Activated CD4-positive, alpha-beta T cell treated with anti-CD3 and anti-CD28 coated beads, Interleukin-2, amount 50 U/mL, for 16 hours (primary cell): ENCODE measurements at places on chromosomes 6 and 20.

DNA sequence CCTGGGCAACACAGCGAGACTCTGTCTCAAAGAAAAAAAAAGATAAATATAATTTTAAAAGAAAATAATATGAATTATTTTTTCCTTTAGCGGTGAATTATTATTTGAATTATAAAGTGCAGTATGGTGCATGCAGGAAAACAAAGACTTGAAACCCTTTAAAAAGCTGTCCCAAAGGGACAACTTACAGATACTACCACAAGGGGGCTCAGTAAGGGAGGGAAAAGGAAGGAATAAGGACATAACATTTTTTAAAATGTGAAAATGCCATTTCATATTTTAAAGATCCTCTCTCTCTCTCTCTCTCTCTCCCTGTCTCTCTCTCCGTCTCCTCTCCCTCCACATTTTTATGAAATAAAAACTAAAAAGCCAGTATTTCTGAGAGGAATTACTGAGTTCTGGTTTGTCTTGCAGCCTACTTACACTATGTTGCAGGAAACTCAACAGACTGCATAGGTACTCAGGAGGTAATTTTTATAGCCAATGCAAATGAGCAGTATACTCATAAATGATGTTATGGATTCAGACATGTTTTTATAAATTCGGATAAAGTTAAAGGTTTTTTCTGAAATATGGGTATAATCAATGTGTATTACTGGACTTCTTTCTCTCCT is 455.0 kb upstream of the GJE1 start:
- peak; percentile 20 for DNase-seq

- no peak for DNase-seq
These were observed 908.5 kb upstream of the FLRT3 start for GRCh38 chr20:15245896-15246295.

DNA sequence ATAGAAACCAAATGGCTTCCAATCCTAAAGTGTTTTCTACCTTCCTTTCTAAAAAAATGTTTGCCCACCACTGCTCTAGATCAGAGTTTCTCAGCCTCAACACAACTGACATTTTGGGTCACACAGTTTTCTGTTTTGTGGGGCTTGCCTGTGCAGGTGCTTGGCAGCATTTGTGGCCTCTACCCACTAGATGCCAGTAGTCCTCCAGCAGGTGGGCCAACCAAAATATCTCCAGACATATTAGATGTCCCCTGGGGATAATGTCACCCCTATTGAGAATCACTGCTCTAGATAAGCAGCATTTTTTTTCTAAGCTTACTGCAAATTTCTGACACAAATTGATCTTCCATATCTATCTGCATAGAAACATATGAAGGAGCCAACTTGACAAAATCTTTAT is 26.3 kb upstream of the EPM2A start:
- no peak for DNase-seq

GRCh38 chr6:82507112-82507511 is 143.5 kb downstream of the TPBG start:
- no peak for DNase-seq

GRCh38 chr6:12909833-12910232 is 193.3 kb downstream of the PHACTR1 start:
- no peak for DNase-seq

GRCh38 chr6:127695108-127695507 is 118.1 kb downstream of the C6orf58 start:
- DNase-seq, result no peak

GRCh38 chr6:21984561-21984960 is 312.3 kb downstream of the PRL start:
- DNase-seq, result no peak

DNA sequence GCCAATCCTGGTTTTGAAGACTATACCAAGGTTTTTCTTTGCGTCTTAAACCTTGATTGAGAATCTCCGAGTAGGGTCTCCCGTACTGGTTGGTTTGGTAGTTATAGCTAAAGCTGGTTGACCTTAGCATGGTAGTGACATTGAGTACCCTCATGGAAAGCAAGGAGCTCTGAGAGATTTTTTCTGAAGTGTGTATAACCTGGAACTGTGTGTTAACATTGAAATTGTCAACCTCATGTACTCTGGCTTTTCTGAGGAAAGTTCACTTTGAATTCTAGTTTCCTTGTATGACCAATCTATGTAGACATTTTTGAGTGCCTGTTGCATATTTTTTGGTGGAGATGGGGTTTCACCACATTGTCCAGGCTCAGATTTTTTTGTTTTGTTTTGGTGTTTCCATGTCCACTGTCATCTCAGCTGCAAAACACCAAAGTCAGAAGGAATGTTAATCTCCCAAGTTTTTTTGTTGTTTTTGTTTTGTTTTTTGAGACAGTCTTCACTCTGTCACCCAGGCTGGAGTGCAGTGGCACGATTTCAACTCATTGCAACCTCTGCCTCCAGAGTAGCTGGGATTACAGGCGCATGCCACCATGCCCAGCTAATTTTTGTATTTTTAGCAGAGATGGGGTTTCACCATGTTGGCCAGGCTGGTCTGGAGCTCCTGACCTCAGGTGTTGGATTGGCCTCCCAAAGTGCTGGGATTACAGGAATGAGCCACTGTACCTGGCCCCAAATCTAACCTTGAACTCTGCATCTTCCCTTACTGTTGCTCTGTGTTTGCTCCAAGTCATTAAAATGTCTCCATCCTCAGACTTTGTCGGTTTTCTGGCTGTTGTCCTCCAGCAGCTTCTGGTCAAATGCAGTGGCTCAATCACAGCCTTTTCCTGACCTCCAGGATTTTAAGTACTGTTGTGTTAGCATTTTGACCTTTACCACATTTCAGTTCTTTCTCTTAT is 4.3 kb downstream of the RPS12 start:
- peak; percentile 37 for DNase-seq

GRCh38 chr6:15279047-15279661 is 33.3 kb downstream of the JARID2 start:
- no peak for DNase-seq

DNA sequence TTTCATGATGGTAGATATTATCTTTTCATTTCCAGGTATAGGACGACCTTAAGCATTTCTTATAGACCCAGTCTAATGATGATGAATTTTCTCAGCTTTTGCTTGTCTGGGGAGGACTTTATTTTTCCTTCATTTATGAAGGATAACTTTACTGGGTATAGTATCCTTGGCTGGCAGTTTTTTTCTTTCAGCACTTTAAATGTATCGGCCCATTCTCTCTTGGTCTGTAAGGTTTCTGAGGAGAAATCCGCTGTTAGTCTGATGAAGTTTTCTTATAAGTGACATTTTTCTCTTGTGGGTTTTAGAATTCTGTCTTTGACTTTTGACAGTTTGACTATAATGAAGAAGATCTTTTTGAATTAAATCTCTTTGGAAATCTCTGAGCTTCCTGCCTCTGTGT is 144.7 kb upstream of the SLC22A23 start:
- DNase-seq, result no peak

GRCh38 chr6:127463056-127463455 is 3.9 kb upstream of the KIAA0408 start:
- no peak for DNase-seq

- DNase-seq, result peak; percentile 82
These were observed 23.6 kb downstream of the THEMIS start for GRCh38 chr6:127877231-127877630.

- DNase-seq, result no peak
These were observed 126.5 kb downstream of the DLL1 start for GRCh38 chr6:170164271-170164900.

GRCh38 chr6:143727035-143727434 is 49.3 kb downstream of the PHACTR2 start:
- no peak for DNase-seq

- DNase-seq, result no peak
These were observed 29.7 kb upstream of the AFDN start for GRCh38 chr6:167797011-167797471.

DNA sequence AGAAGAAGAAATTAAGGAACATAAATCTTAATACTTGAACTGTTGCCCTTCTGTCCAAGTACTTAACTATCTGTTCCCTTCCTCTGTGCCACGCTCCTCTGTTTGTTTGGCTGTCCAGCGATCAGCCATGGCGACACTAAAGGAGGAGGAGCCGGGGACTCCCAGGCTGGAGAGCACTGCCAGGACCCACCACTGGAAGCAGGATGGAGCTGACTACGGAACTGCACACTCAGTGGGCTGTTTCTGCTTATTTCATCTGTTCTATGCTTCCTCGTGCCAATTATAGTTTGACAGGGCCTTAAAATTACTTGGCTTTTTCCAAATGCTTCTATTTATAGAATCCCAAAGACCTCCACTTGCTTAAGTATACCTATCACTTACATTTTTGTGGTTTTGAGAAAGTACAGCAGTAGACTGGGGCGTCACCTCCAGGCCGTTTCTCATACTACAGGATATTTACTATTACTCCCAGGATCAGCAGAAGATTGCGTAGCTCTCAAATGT is 17.1 kb downstream of the IRF4 start:
- no peak for DNase-seq

- no peak for DNase-seq
These were observed 13.8 kb upstream of the PM20D2 start for GRCh38 chr6:89132057-89132456.

GRCh38 chr6:141437685-141438084 is 695.0 kb upstream of the GJE1 start:
- no peak for DNase-seq
